A549 (cell line): ENCODE measurements at places on chromosomes 16 and 17. TPM values are rescaled to one million over a fixed set of nuclear protein-coding genes. Genes with fewer than 3 reads are reported as not detected.

- DNase-seq, result no peak
Measured at GRCh38 chr17:29524692-29525091, 42.1 kb downstream of the ABHD15 start.

DNA sequence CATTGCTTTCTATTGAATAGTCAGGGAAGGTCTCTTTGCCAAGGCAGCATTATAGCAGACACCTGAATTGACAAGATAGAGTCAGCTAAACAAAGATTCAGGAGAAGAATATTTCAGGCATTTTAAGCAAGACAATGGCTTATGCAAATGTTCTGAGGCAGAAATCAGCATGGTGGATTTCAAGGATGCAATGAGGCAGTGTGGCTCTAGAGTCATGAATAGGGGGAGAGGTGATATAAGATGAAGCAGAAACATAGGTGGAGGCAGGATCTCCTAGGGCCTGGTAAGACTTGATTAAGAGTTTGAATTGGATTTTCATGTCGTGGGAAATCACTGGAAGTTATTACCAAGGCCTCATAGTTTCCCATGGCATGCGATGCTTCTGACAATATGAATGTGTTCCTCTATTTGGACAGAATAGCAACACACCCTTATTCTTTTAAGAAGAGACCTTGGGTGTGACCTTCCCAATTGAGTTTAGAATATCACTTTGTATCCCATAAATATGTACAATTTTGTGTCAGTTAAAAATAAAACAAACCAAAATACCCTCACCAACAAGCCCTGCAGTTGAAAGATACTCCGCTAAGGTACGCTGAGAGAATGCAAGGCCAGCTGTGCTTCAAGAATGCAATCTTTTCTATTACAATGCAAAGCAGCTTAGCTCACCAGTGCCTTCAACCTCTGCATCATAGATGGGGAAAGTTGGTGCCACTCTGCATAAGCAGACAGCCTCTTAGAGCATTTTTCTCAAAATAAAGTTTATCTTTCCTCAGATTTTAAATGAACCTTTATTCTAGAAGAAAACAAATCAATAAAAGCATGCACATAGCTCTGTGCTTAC, 139.6 kb upstream of the SALL1 start:
- DNase-seq, result no peak

DNA sequence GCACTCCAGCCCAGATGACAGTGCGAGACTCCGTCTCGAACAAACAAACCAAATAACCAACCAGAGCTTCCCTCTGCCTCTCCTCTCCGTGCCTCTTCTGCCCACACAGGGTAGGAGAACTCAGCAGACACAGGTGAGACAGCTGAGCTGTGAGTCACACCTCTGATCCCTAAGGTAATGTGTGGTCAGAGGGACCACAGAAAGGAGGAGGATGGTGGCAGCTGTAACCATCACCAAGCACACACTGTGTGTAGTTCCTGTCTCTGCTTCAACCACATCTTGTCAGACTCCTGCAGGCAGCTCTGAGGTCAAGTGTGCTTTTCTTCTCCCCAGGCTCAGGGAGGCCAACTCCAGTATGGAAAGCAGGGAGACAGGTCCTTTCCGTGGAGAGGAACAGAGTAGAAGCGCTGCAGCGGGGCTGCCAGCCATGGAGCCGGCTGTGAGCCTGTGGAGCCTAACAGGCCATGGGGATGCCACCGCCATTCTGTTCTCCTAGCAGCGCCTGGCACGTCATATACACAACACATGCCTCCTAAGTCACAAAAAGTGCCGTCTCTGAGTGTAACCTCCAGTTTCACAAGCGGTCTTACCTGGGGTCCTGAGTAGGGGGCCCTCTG, 7.1 kb downstream of the NUDT16L1 start:
- no peak for DNase-seq

DNA sequence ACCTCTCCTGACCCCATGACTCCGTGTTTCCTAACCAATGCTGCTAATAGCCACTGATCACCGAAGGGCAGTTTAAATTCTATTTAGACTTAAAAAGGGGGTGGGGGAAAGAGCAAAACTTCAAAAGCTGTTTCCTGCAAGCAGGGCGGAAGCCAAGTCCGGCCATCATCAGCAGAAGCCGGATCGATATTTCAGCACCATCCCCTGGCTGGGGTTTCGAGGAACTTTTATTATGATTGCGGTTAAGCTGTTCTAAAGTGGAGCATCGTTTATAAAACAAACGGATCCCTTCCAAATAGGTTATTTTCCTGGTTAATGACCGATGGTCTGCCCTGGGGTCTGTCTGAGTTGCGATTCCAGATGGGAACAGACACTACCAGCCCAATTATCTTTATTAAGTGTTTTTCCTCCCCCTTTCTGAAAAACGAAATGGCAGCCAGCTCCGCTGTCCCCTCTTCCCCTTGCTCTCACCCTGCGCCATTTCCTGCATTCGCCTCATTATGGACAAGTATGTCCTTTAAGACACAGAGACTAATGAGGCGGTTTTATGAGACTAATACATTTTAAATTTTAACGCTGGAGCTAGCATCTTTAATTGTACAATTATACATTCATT, 76.1 kb upstream of the IRX3 start:
- no peak for DNase-seq

GRCh38 chr17:80426671-80427326, 11.8 kb downstream of the ENDOV start:
- peak; percentile 95 for DNase-seq

DNA sequence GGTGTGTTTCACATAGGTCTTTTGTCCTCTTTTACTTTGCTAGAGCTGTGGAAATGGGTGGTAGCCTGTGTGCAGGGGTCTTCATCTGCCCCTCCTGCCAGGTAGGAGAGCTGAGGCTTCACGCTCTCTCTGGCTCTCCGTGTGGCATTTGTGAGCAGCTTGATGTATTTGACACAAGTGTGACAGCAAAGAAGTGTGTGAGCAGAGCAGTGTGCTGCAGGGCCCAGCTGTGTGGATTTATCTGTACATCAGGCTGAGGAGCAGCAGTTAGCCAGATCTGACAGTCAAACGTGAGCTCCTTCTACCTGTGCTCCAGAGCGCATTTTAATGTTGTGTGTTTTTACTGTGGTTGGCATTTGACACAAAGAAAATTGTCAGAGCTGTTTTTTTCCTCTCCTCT, 101.8 kb downstream of the FTO start:
- no peak for DNase-seq

Gene ATP2A3
- 2.5 to 4.1 TPM (median 3.1 TPM) in 3 replicates for polyA plus RNA-seq

DNA sequence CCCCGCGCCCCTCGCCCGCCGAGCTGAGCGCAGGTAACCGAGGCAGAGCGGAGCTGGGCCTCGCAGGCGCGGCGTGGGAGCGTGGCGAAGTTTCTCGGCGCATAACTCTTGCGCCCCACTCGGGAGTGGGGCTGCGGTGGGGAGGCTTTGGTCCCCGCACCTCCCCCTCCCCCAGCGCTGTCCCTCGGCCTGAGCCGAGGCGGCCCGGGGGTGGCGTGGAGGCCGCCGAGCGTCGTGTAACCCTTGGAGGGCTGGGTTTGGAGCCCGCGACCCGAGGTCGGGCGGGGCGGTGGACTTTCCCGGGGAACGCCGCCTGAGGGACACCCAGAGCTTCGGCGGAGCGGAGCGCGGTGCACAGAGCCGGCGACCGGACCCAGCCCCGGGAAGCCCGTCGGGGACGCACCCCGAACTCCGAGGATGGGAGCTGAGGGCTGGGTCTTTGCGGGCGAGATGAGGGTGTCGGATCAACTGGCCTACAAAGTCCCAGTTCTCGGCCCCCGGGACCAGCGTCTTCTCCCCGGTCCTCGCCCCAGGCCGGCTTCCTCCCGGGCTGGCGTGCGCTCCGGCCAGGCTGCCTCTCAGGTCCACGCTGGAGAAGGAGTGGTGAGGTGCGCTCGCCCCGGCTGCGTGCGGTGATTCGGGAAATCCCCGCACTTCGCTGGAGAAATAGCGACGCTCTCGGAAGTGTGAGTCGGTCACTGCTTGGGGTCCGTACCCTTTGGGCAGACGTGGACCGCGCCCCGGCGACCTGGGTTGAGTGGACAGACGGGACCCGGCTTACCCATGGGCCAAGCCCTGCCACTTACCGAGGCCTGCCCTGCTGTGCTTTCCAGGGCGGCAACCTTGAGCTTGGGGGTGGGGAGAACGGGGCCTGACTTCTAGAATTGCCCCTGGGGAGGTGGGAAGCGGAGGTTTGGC, 168.4 kb downstream of the RAB11FIP4 start:
- peak; percentile 22 for DNase-seq

Gene SPAG7
- 101 to 102 TPM (median 102 TPM) in 3 replicates for polyA plus RNA-seq

DNA sequence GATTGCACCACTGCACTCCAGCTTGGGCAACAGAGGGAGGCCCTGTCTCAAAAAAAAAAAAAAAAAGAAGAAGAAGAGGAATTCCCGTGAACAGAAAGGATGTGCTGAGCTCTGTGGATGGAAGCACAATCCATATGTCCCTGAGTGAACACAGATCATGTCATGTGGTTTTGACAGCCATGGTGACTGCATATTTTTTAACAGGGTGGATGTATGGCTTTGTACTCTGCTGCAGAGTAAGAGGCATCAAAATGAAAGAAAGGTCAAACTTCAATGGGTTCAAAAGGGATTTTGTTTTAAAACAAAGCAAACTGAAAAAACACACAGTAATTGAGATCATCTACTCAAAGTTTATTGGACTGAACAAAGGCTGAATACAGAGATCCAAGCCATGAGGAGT, 31.5 kb downstream of the MXRA7 start:
- no peak for DNase-seq

DNA sequence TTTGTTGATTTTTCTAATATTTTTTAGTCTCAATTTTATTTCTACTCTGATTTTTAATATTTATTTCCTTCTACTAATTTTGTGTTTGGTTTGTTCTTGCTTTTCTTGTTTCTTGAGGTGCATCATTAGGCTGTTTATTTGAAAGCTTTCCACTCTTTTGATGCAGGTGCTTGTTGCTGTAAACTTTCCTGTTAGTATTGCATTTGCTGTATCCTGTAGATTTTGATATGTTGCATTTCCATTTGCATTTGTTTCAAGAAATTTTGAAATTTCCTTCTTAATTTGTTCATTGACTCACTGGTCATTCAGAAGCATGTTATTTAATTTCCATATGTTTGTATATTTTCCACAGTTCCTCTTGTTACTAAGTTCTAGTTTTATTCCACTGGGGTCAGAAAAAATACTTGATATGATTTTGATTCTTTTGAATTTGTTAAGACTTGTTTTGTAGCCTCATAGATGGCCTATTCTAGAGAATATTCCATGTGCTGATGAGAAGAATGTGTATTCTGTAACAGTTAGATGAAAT, 43.1 kb upstream of the NACA2 start:
- DNase-seq, result no peak

Gene GRIN2C
- 0.28 to 0.77 TPM (median 0.40 TPM) in 3 replicates for polyA plus RNA-seq

DNA sequence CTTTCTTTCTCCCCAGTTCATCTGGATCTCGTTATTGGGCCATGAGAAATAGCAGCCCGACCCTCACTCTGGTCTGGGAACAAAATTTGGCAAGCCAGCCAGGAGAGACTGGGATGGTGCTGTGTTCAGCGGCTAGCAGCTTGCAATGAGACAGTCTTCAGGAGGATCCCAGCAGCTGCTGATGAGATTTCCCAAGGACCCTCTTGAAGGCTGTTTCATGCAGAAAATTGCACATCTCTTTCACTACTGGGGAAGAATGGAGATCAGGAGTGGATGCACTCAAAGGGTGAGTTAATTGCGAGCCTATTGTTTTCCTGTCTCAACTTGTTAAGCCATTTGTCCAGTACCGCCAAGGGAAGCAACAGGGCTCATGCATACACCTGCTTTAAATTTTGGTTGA, 5.5 kb upstream of the COIL start:
- DNase-seq, result no peak

Gene SEBOX
- not detected in 3 replicates for polyA plus RNA-seq

Gene CD7
- polyA plus RNA-seq, result not detected in 3 replicates

Gene ATP6V0C
- polyA plus RNA-seq, result 152 to 153 TPM (median 153 TPM) in 3 replicates

DNA sequence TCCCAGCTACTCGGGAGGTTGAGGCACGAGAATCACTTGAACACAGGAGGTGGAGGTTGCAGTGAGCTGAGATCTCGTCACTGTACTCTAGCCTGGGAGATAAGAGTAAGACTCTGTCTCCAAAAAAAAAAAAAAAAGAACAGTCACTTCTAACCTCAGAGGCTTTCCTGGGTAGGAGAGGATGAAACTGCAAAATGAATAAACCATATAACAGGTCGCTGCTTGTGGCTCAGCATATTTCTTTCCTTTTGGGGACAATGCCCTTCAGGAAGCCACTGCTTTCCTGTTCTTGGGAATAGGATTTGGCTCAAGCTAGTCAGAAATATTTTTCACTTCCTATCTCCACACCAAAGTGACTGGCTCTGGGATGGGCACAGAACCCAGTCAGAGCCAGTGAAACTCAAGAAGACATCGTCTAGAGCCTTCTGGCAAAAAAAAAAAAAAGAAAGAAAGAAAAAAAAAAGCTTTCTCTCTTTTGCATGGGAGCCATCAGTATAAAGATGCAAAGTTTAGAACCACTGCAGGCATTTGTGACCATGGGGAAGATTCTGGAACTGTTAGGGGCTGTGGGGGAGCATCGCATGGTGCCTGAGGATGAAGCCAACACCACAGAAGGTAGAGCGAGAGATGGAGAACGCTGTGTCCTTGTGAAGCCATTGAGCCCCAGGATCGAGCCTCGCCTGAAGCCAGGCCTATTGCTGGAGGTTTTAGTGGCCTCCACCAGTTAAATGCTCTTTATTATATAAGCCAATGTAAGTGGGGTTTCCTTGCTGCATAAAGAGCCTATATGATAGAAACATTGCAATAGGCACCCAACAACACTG, 71.8 kb upstream of the MRTFB start:
- DNase-seq, result no peak

DNA sequence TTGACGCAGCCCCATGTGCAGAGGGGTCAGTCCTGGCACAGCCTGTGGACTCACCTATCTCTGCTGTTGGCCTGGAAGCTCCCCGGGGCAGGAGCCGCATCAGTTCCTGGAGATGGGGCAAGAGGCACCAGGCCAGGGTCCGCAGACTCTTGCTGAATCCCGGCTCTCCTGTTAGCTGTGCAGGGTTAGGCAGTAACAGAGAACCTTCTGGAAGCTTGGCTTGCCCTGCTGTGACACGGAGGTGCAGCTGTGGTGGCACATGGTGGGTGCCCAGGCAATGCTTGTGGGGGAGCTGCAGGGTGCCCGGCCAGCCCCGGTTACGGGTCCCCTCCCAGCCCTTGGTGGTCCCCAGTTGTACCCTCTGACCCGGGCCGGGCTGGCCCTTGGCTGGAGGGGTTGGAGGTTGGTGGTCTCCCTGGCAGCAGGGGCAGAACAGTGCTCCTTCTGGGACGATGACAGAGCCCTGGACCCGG, 26.0 kb upstream of the ZNF469 start:
- no peak for DNase-seq

Gene C17orf78
- not detected in 3 replicates for polyA plus RNA-seq
